ENCODE measurements at places on chromosomes 5 and 9. TPM values are rescaled to one million over a fixed set of nuclear protein-coding genes. Genes with fewer than 3 reads are reported as not detected.

GRCh38 chr9:129100383-129101169 lies 10.0 kb downstream of the CRAT start:
- no peak for DNase-seq

- no peak for DNase-seq
Observed at GRCh38 chr5:172722327-172722815, 48.6 kb downstream of the DUSP1 start.

Gene RUFY1
- total RNA-seq, result 41.4 TPM

Gene FST
- 14.4 TPM for total RNA-seq

Gene TTC33
- total RNA-seq, result 43.8 TPM

Gene CA9
- total RNA-seq, result 0.82 TPM

DNA sequence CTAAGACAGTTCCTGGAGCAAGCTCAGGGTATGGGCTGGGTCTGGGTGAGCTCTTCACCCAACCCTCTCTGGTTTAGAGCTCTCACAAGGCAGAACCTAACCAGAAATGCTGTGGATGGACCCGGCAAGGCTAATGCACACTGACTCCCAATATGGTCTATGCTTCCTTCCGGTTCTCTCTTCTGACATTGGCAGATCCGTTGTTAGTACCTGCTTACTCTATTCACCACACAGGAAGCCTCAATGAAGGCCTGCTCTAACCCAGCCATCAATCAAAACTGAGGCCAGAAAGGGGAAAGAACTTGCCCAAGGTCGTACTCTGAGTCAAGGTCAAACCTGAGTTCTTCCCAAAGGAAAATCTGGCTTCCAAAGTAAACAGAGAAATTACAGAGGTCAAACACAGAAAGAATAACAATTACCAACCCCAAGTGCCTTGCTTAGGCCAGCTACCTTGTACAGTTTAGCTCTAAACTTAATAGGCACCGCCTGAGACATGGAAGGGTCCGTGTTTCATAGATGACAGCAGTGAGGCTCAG lies 46.0 kb upstream of the AKNA start:
- DNase-seq, result no peak

Gene HSPB3
- total RNA-seq, result 257 TPM

Gene LCN12
- total RNA-seq, result 0.82 TPM

Gene TMEM215
- total RNA-seq, result 2.1 TPM

GRCh38 chr5:31781772-31782171 lies 142.8 kb downstream of the PDZD2 start:
- no peak for DNase-seq

Gene ASB6
- total RNA-seq, result 11.7 TPM

DNA sequence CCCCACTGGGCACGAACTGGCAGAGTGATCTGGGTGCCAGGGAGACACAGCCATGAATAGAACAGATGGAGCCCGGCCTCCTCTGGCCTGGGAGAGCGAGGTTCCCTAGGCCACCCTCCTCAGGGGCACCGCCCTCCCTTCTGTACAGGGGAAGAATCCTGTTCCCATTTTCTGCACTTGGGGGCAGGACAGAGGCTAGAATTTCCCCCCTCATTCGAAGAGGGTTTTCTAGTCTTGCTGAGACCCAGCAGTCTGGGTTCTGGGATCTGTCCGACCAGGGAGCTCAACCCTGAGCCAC lies 52.7 kb downstream of the COL5A1 start:
- DNase-seq, result no peak

GRCh38 chr5:60223342-60223741 lies 329.8 kb upstream of the PDE4D start:
- no peak for DNase-seq

GRCh38 chr9:90142580-90142979 lies 500.0 kb downstream of the DIRAS2 start:
- peak; percentile 73 for DNase-seq

- DNase-seq, result peak; percentile 72
Observed at GRCh38 chr9:113636165-113636564, 172.6 kb downstream of the RGS3 start.

DNA sequence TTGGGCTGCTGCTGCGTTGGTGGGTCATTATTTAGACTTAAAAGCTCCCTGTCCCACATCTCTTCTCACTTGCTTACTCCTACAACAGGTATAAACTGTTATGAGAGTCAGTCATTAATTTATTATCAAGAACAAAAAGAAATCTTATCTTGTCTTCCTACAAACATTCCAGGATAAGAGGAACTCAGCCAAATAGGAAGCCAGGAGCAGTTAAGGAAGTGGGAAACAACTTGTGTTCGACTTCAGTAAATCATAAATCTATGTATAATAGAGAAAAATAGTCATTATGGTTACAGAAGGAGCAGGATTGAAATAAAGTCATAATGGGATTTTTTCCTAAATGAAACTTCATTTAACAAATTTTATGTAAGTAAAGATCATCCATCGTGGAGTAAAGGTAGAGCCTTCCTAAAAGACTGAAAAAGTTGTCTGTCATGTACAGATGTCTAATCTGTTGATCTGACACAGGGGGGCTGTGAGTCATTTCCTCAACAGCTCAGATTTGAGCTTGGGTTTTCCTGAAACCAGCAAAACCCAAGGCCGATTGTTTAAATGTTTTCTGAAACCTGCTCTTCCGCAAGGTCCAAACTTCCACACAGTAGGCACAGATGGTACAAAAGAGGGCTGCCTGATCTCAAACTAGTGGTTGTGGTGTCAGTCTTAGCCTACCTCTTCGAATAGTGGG lies 25.3 kb upstream of the LRRTM2 start:
- no peak for DNase-seq

- peak; percentile 5 for DNase-seq
Observed at GRCh38 chr5:41334758-41335157, 121.4 kb upstream of the C6 start.

- DNase-seq, result no peak
Observed at GRCh38 chr5:127838661-127839060, 135.5 kb downstream of the CCDC192 start.

Gene TRIM14
- 4.3 TPM for total RNA-seq

GRCh38 chr5:169025491-169025890 lies 275.4 kb downstream of the SLIT3 start:
- no peak for DNase-seq

Gene LMNB1
- total RNA-seq, result 54.7 TPM

DNA sequence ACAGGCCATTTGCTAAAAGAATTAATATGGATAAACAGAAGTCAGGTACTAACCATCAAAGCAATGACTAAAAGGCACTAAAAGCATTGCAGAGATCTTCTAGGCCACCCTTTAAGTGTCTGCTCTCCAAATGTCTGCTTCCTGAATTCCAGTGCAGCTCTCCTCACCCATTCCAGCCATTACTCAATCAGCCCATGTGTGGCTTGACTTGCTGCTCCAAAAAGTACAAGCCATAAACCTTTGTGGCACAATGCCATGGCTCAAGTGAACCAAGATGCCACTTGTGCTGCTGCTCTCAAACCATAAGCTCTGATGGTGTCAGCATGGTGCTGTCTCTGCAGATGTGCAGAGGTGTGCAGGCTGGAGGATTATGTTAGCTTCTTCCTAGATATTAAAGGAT lies 290.2 kb upstream of the POU5F2 start:
- no peak for DNase-seq

- DNase-seq, result no peak
Observed at GRCh38 chr5:52709167-52709925, 78.4 kb upstream of the ITGA1 start.

Gene DEPDC1B
- 10.5 TPM for total RNA-seq

DNA sequence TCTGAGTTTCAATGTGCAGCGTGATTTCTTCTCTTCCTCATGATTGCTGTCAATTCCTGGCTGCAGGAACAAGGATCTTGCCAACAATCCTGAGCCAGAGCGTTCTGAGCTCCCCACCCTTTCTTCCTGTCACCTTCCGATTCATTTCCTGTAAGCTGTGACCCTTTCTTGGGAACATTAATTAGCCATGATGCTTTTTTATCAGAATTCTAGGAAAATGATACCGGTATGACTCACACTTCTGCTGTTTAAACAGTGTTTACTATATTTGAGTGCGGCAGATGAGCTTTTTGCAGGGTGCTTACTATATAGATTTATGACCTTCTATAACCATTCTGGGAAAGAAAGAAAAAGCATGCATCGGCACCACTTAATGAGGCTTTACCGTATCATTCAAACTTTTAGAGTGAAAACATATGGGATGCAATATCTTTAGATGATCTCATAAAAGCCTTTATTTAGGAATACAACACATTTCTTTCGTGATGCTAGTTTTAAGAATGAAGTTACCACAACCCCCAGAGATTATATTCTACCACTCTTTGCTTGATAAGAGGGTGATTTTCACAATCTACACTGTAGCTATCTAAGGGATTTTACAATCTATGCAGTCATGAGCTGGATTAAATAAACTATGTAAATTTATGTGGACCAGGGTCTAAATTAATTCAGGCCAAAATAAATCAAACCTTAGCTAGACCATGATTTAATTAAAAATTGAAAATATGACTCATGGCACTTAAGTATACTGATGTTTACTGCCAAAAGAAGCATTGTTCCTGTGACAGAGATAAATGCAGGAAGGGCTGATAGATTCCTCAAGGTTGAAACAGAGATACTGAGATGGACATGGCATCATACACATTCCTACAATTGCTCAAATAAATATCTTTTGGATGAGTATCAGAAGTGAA lies 38.0 kb upstream of the OSMR start:
- DNase-seq, result peak; percentile 10

Gene LARP1
- 70.7 TPM for total RNA-seq

- no peak for DNase-seq
Observed at GRCh38 chr5:100693481-100693880, 158.3 kb downstream of the FAM174A start.

DNA sequence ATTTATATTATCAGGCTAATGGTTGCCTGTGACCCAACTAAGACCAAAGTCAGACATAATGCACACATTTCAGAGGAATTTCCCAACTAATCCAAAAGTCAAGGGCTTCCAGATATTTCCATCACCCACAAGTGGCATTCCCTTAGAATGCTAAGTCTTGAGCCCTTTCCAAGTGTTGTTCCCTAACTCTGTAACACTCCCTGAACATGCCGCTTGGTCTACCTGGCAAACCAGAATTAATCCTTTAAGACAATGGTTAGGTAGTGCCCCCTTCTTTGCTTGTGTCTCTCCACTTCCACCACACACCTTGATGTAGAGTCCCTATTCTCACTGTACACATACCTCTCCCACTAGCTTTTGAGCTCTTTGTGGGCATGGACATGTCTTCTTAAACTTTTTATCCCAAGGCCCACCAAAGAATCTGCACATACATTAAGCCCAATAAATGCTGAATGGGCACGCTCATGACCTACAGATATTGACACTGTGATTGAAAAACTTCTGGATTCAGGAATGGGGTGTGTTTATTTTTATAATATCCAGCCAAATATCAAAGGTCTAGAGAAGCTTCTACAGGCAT lies 37.8 kb upstream of the IFNE start:
- no peak for DNase-seq

GRCh38 chr5:119630752-119631440 lies 1.5 kb downstream of the FAM170A start:
- DNase-seq, result no peak

Gene EPB41L4A
- total RNA-seq, result 9.7 TPM

DNA sequence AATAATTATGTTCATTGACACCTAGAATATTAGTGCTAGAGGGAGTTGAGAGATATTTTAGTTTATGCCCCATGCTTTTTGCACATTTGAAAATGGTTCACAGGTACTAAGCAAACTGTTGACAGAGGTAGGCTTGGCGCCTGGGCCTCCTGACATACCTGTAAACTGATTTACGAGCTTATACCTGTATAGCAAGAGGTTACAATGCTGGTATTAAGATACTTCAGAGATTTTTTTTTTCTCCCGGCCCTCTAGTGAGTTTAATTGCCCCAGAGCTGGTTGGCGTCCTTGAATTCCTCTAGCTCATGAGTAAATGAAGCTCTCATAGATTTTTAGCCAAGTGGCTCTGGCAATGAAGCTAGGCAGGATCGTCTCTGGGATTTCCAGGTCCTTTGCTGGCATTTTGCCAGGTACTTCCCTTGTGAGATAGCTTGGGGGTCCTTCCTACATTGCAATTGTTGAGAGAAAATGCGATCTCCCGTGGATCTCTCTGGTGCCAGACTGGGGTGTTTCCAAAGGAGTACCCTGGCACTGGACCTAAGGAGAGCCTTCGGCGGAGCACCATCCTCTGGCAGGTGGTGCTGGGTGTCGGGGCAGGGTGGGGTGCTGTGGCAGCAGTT lies 9.0 kb downstream of the SLC36A1 start:
- DNase-seq, result no peak

Gene SLC2A6
- total RNA-seq, result 0.92 TPM

Gene NOXA1
- total RNA-seq, result 1.2 TPM

All from tongue (tissue), 3 donors.